ENCODE measurements at places on chromosomes 1 and 21.

DNA sequence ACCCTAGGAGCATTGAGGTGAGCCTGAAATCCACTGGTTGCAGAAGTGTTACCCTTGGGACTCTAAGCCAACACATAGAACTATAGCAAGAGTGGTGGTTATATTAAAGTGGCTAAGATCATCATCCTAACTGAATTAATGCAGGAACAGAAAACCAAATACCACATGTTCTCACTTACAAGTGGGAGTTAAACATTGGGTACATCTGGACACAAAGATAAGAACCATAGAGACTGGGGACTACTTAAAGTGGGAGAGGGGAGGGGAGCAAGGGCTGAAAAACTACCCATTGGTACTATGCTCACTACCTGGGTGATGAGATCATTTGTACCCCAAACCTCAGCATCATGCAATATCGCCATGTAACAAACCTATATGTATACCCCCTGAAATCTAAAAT, 100.0 kb downstream of the SLC25A24 start:
- DNase-seq, result no peak

DNA sequence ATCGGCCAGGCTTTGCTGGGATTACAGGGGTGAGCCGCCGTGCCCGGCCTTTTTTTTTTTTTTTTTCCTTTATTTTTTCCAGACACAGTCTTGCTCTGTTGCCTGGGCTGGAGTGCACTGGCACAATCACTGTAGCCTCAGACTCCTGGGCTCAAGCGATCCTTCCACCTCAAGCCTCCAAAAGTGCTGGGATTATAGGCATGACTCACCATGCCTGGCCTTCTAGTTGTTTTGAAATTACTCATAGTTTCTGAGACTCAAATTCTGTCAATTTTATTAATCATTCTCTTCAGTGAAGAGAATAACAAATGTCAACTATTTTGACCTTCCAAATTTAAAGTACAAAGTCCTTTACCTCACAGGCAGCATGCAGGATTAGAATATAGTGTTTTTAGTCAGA, 374.5 kb downstream of the PLA2G4A start:
- no peak for DNase-seq

DNA sequence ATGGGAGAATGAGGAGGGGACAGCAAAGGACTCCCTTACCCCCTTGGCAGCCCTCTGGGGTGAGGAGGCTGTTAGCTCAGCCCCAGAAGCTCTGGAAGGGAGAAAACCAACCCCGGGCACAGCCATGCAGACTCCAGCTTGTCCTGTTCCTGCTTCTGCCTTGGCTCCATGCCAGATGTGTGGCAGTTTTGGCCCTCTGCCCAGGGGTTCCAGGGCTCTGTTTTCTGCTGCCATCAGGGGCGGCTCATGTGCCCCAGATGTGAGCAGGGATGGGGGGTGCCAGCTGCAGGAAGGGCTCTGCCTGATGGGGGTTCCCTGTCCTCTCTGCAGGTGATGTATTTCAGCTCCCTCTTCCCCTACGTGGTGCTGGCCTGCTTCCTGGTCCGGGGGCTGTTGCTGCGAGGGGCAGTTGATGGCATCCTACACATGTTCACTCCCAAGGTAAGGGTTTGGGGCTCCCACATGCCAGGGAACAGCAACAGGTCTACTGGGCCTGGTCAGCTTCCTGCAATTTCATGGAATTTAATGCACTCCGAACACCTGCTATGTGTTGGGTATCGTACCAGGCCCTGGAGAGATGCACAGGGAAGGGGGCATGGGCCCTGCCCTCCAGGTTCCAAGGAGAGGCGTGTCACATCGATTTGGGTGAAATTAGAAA, 26.1 kb downstream of the SLC6A17 start:
- peak; percentile 90 for DNase-seq

- no peak for DNase-seq
These were observed 38.7 kb downstream of the GJA5 start for GRCh38 chr1:147721716-147722115.

- no peak for DNase-seq
These were observed 78.7 kb downstream of the DYRK1A start for GRCh38 chr21:37445228-37445627.

GRCh38 chr1:71311376-71311775, 230.5 kb upstream of the ZRANB2 start:
- DNase-seq, result no peak

DNA sequence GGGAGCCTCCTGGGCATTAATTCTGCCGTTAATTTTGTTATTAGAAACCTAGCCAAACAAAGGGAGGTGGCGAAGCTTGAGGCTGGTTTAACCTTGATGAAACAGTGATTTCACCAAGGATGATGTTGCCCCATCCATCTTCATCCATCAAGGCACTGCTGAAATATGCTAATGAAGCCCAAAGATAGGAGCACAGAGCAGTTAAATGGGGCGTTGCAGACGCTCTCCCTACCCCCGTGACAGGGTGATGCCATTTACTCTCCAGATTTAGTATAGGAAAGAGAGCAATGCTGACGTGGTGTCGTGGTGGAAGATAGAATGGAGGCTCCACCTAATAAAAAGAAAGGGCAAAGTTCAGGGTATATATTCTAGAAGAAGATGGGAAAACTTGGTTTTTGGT, 84.0 kb downstream of the PBX1 start:
- no peak for DNase-seq

DNA sequence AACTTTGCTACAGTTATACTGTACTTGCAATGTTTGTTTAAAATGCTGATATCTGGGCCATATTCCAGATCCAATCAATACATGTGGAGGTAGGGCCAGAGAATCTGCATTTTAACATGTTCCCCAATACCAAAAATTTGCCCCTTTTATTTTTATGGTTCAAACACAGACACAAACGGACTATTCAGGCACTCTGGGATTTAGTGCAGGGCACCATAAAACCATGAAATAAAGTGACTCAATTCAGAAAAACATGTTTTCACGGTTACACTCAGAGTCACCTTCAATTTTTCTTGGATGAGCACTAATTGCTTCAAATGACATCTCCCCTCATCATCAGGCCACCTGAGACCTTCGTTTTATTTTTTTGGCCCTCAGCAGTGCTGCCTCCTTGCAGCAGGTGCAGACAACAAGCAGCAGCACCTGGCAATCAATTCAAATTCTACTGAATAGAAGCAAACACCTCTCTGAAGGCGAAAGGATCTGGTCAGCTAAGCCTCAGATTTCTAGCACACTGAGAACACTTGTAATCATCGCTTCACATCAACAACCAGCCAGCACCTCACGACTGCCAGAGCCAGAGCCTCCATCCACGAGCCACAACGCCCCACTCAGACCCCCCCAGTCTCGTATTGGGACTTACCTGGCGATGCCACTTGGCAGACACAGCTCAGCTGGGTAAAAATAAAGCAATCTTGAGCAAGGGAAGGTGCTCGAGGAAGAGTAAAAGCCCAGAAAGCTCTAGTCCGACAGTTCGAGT, 1.1 kb downstream of the ERO1B start:
- DNase-seq, result peak; percentile 80

GRCh38 chr1:47481936-47482335, 44.1 kb downstream of the FOXD2 start:
- no peak for DNase-seq

DNA sequence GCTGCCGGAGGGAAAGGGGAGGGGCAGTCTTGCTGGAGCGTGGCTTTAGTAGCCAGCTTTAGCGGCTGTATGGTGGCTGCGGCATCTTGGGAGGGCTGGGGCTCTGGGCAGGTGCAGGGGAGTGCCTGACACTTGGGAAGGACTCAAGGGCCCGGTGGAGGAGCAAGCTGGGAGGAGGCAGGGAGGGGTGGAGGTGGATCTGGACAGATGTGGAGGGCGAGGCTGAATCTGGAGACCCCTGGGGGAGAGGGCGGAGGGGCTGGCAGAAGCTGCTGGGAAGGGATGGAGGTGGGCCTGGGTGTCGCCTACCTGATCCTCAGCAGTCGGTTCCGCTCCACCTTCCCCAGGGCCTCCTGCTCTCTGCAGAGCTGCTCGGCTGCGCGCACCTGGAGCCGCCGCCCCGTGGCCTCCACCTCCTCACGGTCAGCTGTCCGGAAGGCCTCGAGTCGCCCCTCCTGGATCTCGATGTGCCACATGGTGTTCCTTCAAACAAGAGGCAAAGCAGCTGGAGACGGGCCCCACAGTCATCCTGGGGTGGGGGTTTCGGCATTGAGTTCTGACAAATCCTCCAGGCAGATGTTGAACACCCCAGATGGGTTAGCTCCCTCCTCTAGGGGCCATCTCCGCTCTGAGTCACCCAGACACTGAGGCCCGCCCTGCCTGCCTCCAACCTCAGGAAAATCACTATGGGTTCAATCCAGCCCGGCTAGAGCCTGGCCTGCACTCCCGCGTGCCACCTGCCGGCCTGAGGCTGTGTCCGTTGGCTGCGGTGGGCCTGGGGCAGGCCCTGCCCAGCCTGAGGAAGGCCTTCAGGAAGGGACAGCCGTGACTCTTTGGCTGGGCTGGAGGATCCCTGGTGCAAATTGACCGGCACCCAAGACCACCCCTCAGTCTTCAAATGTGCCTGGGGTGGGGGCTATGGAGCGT, 29.6 kb downstream of the CFAP74 start:
- no peak for DNase-seq

GRCh38 chr1:2270260-2271100, 42.4 kb downstream of the SKI start:
- no peak for DNase-seq

GRCh38 chr1:177558372-177558771, 387.6 kb downstream of the BRINP2 start:
- no peak for DNase-seq

- no peak for DNase-seq
These were observed 8.3 kb downstream of the CNR2 start for GRCh38 chr1:23904748-23905357.

GRCh38 chr1:11187000-11187399, 2.2 kb upstream of the ANGPTL7 start:
- no peak for DNase-seq

GRCh38 chr1:41919764-41920397, 1.2 kb upstream of the HIVEP3 start:
- peak; percentile 43 for DNase-seq

GRCh38 chr1:22043198-22043769, 9.2 kb upstream of the CDC42 start:
- DNase-seq, result peak; percentile 4

DNA sequence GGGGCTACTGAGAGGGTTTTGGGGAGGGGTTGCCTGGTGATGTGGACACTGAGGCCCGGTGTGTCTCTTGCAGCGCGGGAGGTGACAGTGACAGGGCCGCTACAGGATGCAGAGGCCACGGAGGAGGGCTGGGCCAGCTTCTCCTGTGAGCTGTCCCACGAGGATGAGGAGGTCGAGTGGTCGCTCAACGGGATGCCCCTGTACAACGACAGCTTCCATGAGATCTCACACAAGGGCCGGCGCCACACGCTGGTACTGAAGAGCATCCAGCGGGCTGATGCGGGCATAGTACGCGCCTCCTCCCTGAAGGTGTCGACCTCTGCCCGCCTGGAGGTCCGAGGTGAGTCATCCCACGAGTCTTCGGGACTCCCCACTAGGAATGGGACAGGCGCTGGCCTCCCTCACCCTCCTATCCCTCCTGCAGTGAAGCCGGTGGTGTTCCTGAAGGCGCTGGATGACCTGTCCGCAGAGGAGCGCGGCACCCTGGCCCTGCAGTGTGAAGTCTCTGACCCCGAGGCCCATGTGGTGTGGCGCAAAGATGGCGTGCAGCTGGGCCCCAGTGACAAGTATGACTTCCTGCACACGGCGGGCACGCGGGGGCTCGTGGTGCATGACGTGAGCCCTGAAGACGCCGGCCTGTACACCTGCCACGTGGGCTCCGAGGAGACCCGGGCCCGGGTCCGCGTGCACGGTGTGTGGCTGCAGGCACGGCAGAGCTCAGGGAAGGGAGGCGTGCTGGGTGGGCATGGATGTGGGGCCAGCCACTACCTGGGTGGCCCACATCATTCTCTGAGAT, 72.5 kb downstream of the OBSCN start:
- DNase-seq, result no peak

DNA sequence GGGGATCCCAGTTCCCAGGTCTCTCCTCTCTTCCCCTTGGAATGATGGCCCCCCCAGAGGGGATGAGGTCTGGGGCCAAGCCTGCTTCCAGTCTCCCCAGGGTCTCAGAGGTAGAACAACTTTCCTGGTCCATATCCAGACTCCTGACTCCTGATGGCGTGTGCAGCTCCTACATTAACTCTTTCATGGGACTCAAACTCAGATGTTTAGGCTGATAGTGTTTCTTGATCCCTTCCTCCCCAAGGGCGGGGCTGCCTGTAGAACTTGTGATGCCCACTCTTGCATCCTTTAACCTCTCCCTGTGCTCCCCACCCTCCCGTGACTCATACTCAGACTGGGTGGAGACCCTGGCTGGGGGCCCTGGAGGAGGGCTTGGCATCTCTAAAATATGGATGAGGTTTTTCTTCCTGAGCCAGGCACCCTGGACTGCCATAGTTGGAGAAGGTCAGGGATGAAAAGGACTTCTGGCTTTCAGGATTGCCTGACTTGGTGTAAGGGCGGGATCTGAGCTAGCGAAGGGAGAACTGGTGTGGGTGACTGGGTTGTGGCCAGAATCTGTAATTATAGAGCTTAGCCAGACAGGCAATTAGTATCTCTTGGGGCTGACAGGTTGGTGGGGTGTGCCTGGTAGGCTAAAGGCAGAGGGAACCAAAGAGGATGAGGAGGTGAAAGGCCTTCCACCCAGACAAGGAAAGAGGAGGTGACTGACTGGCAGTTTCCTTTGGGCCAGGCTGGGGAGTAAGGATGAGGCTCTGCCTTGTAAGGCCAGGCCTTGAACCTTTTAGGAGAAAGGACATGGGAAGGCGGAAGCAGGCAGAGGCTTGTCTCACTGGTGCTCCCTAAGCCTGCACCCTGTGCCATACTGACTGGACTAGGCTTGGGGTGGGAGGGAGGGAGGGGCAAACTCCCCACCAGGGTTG, 1.5 kb downstream of the ATP8B2 start:
- no peak for DNase-seq

GRCh38 chr1:53123453-53124140, 18.8 kb downstream of the SLC1A7 start:
- no peak for DNase-seq

GRCh38 chr1:156959414-156959813, 39.0 kb downstream of the LRRC71 start:
- no peak for DNase-seq

DNA sequence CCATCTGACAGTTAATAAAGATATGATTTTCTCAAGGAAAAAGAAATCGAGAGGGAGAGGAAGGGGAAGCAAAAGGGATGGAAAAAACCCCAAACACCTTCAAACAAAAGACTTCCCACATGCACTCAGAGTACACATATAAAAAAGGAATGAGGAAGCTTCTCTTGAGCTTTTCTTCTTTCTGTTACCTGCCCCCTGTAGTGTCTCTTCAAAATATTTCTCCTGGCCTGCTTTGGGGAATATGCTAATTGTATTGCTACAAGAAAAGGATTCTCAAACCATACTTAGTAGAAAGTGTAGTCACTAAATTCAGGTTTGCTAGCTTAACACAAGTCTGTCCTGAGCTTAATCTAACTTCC, 58.7 kb downstream of the KIF14 start:
- no peak for DNase-seq

GRCh38 chr1:235673981-235674380, 24.4 kb upstream of the GNG4 start:
- no peak for DNase-seq

DNA sequence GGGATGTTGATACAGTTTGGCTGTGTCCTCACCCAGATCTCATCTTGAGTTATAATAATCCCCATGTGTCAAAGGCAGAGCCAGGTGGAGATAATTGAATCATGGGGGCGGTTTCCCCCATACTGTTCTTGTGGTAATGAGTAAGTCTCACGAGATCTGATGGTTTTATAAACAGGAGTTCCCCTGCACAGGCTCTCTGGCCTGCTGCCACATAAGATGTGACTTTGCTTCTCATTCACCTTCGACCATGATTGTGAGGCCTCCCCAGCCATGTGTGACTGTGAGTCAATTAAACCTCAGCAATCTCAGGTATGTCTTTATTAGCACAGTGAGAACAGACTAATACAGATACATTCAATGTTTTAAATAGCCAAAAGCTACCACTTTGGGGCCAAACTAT, 41.1 kb downstream of the SLC35F3 start:
- DNase-seq, result no peak

Measured in NCI-H1105 treated with DMSO at 0.1 percent for 48 hours (cell line).